Activated T-cell treated with anti-CD3 and anti-CD28 coated beads, Interleukin-2, amount 50 U/mL, for 24 hours (primary cell): ENCODE measurements at places on chromosomes 7 and 10.

DNA sequence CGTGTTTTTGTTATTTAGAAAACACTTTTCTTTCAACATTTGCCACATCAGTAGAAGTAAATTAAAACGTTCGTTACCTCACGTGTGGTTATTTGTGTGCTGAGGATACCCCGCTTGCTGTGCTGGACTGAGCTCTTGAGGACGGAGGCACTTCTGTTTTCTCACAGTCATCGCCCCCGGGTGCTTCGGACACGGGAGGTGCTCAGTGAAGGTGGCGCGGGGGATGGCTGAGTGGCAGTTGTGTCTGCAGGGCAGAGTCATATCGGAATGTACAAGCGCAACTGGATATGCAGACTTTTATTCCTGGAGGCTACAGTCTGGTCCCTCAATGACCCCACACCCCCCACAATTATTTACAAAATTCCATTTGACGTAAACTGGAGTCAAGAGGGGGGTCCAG lies 92.0 kb downstream of the DYNC2I1 start:
- DNase-seq, result no peak

DNA sequence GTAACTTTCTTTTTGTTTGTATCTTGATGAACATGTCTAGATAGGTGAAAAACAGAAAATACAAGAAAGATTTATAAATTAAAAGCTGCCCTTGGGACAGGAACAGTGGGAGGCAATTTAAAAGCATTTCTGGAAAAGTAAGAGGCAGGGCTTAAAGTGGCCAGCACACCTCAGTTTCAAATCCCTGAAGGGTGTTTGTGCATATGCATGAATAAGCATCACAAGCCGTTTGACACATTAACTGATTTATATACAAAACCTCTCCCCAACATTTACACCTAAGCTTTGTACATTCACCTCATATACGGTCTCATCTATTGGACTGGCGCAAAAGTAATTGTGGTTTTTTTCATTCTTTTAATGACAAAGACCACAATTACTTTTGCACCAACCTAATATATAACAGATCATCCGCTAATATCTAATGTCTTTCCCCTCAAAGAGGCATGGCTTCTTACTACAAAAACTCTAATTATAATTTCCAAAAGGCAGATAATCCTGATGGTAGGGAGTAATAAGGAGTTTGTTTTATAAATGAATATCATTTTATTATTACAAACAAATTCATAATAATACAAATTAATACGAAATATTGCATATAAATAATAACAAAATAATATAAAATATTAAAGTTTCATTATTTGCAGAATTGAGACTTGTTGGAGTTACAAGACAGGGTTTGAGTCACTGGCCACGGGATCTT lies 48.3 kb downstream of the LRGUK start:
- no peak for DNase-seq

- no peak for DNase-seq
Measured at GRCh38 chr10:75032813-75033212, 78.6 kb upstream of the SAMD8 start.

GRCh38 chr7:151756076-151756731 lies 120.7 kb downstream of the PRKAG2 start:
- DNase-seq, result peak; percentile 74

GRCh38 chr10:94199565-94199964 lies 163.2 kb downstream of the NOC3L start:
- DNase-seq, result no peak

DNA sequence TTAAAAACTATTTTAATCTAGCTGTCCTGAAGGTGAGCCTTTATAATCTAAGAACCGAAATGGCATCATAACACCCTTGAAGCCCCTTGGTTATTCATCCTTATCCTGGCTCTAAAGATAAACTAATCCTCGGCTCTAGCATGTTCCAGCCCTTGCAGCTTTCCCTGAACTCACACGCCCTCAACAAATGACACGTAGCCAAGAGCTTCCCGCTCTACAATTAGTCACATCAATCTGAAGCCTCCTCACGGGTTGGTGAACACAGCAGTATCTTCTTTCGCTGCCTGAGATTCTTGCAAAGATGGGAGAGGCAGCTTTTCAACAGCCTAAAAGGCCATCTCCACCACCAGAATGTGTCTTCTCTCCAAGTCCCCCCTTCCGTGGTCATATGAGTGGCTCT lies 4.1 kb downstream of the FRMD4A start:
- no peak for DNase-seq

- DNase-seq, result peak; percentile 91
Measured at GRCh38 chr10:101779544-101780186, 3.6 kb downstream of the NPM3 start.

- peak; percentile 44 for DNase-seq
Measured at GRCh38 chr10:92242910-92243671, 47.8 kb downstream of the CPEB3 start.

DNA sequence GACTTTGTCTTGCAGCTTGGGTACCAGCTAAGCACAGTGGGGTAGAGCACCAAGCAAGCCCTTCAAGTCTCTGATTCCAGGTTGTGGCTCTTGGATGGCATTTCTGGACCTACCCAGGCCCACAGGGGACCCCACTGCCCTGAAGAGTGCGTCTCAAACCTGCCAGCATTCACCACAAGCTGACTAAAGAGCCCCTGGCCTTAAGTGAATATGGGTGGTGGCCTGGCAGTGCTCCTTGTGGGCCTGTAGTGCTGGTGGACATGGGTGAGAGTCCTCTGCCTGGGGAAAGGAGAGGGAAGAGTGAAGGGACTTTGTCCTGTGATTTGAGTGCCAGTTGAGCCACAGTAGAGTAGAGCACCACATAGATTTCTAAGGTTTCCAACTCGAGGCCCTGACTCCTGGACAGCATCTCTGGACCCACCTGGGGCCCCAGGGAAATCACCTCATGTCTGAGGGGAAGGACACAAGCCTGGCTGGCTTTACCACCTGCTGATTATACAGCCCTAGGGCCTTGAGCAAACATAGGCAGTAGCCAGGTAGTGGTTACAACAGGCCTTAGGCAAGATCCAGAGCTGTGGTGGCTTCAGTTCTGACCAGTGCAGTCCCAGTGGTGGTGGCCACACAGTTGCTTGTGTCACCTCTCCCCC lies 23.7 kb downstream of the GSDME start:
- DNase-seq, result no peak

GRCh38 chr7:47812429-47813136 lies 135.7 kb downstream of the PKD1L1 start:
- DNase-seq, result no peak

- no peak for DNase-seq
Measured at GRCh38 chr10:30538086-30538485, 91.5 kb downstream of the LYZL2 start.

DNA sequence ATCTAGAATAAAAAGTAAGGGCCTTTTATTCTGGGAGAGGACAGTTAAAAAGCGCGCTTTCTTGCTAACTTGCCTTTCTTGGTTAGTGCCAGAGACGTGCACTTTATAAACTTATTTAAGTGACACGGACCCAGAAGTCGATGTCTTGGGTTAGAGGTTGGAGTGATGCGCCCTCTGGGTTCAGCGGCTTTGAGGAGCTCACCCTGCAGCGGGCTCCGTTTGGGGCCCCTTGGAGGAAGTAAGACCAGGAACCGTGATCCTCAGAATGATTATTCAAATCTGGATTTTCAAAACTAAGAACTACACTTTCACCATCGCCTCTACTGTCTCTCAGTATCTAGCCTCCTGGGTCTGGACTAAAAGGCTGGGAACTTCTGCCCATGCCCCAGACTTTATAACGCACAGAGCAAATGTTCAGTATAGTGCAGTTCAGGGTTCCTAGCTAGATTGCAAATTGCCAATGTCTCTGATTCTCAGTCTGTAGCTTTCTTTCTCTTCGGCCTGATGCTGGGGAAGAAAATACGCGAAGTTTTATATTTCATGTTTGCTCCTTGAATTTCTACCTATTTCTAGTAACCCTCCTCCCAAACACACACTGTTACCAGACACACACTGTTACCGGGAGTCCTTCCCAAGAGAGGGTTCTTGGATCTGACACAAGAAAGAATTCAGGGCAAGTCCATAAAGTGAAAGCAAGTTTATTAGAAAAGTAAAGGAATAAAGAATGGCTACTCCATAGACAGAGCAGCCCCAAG lies 18.6 kb upstream of the SMO start:
- DNase-seq, result no peak

- DNase-seq, result peak; percentile 55
Measured at GRCh38 chr7:142391191-142391992, 133.5 kb upstream of the PRSS58 start.

DNA sequence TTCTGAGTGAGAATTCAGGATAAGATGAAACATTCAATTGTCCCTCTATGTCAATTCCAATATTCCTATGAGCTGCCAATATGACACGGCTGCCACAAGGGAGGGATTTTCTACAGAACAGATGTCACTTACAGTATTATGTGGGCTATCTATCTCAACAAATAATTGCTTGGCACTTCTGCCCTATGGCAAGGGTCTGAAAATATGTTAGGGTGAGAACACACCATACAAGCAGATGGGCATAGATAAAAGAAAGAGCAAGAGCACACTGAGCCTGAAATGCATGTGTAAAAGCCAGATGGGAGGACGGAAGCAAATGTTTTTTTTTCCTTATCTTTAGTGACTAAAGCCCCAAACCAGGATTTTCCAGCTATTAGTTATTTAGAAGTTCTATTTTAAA lies 70.1 kb upstream of the TFEC start:
- DNase-seq, result no peak

DNA sequence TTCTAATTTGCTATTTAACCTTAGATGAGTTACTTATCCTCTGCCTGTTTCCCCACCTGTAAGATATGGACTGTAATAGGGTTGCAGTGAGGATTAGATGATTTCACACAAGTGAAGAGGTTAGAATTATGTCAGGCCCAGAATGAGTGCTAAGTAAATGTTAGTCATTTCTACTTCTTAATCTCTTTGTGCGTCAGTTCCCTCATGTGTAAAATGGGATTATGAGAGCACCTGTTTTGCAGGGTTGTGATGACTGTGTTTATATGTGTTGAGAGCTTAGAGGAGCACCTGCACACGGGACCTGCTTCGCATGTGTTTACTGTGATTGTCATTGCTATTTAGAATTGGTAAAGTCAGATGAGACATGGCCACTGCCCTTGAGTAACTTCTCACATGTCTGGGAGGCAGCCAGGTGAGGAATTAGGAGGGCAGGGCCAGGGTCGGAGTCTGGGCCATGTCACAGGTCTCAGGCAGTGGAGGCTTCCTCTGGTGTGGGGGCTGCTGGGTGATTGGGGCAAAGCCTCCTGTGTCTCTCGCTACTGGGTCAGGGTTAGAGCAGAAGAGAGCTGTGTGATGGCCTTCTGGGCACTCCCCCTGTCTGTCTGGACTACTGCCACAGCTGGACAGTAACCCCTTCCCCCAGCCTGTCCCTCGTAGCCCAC lies 106.7 kb downstream of the WDFY4 start:
- no peak for DNase-seq

DNA sequence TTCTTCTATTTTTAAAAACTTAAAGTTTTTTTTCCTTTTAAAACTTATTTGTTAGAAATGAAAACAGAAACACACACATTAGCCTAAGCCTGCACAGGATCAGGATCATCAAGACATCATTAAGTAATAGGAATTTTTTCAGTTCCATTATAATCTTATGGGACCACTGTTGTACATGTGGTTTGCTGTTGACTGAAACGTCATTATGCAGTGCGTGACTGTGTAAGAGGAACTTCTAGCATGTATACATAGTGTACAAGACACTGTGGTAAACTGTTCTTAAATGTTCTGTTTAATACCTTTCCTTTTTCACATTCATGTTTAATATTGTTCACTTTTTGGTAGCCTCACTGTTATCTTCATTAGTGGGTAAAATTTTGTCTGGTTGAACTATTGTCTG lies 12.1 kb downstream of the ENTPD7 start:
- no peak for DNase-seq

DNA sequence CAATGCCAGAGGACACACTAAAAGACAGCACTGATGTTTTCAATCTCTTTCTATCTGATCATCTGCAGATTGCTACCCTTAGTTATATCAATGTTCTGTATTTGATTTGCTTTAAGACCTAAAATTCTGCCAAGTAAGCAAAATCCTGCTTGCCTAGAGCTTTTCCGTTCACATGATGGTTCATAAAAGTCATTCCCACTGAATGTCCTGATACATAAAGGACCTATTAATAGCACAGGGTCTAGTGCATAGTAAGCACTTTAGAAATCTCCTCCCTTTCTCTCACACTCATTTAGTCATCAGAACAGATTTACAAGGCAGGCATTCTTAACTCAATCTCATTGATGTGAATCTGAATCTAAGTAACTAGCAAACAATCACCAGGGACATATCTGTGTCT lies 68.8 kb downstream of the PCGF5 start:
- DNase-seq, result no peak

DNA sequence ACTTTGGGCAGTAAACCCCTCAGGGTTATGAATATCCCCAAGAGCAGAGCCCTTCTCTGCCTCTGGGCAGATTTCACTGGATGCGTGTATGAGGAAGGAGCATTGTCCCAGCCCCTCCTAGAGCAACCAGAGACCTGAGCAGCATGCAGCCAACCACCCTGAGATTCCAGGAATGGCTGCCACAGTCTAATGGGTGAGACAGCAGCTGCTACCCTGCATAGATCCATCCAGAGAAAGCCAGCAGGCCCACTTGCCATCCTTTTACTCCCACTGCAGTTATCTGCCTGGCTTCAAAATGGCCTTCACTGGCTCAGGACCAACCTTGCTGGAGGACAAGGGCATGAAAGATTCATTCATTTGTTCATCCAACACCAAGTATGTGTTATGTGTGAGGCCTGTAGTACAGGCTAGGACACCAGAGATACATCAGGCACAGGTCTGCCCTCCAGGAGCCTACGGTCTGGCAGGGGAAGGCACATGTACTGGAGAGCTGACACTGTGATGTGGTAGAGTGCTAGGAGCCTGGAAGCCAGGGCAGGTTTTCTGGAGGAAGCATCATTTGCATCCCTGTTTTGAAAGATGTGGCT lies 26.2 kb upstream of the C10orf105 start:
- DNase-seq, result peak; percentile 49

- DNase-seq, result no peak
Measured at GRCh38 chr10:33776419-33777070, 442.1 kb upstream of the NRP1 start.

DNA sequence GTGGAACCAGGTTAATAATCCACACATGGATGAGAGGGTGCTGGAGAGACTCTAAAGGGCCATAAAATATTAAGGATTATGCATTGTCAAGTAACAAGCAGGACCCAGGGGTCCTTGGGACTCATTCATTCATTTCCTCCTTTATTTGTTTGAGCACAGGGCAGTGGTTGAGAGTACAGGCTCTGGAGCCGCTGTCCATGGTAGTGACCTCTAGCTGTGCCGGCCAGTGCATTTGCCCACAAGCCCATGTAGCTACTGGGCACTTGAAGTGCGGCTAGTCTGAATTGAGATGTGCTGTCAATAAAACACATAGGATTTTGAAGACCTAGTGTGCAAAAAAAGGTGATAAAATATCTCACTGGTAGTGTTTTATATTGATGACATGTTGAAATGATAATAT lies 137.6 kb downstream of the C10orf105 start:
- no peak for DNase-seq

DNA sequence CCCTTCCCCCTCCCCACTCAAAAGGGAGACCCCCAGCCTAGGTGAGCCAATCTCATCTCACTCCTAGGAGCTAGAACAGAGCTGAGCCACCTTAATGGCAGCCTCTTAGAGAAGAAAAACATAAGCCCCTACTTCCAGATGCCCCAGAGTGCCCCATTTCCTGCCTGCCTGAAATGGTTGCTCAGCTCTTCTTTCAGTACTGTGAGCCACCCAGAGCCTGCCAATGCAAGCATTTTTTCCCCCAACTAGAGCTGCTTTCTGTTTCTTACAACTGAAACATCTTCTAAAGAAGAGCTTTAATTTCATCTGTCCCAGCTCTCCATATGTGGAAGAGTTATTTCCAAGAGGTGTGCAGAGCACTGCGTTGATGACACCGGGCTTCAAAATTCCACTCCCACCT lies 136.7 kb downstream of the PLPP4 start:
- DNase-seq, result no peak

GRCh38 chr10:106967452-106967851 lies 197.1 kb downstream of the SORCS1 start:
- no peak for DNase-seq
